CD4-positive, alpha-beta T cell treated with Interleukin-6 at 100 ng/mL for 8 hours (primary cell): ENCODE measurements at places on chromosomes 6 and 20.

GRCh38 chr6:115270953-115271352 lies 789.7 kb downstream of the FRK start:
- no peak for DNase-seq

DNA sequence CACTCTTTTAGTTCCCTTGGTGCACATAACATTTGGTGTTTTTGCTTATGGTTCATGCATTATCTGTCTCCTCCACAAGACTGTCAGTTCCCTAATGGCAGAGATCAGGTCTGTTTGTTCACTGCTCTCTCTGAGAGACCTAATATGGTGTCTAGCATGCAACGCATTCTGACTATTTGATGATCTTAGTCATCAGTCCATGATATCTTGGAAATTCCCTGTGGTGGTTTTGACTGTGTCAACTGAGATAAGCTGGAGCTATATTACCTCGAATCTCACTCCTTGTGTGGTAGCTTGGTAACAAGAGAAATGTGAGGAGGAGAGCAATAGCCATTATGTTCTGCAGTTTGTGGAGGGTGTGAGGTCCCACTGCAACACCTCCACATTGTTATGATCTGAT lies 229.8 kb downstream of the FRK start:
- DNase-seq: no peak

GRCh38 chr6:128860782-128861181 lies 22.2 kb upstream of the LAMA2 start:
- no peak for DNase-seq

GRCh38 chr20:61857414-61857775 lies 208.3 kb downstream of the TAF4 start:
- no peak for DNase-seq

DNA sequence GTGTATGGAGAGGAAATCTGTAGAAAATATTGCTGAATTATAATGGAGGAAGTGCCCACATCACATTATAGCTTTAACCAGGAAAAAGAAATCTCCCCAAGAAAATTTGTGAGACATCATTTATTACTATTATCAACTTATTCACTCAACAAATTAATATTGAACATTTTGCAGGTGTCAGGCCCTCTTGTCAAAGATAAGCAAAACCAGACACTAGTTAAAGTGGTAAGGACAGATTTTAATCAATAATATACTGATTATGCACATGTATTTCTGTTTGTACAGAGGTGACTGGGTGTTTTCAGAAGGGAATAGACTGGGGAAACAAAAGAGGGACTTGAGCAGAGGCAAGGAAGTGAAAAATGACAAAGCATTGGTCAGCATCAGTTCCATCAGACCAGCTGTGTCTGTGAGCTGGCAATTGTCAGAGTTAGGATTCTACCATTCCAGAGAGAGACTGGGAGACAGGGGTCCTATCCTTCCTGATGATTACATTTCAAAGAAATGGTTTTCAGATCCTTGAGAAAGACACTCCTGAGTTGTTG lies 519.2 kb downstream of the UTRN start:
- DNase-seq: no peak

DNA sequence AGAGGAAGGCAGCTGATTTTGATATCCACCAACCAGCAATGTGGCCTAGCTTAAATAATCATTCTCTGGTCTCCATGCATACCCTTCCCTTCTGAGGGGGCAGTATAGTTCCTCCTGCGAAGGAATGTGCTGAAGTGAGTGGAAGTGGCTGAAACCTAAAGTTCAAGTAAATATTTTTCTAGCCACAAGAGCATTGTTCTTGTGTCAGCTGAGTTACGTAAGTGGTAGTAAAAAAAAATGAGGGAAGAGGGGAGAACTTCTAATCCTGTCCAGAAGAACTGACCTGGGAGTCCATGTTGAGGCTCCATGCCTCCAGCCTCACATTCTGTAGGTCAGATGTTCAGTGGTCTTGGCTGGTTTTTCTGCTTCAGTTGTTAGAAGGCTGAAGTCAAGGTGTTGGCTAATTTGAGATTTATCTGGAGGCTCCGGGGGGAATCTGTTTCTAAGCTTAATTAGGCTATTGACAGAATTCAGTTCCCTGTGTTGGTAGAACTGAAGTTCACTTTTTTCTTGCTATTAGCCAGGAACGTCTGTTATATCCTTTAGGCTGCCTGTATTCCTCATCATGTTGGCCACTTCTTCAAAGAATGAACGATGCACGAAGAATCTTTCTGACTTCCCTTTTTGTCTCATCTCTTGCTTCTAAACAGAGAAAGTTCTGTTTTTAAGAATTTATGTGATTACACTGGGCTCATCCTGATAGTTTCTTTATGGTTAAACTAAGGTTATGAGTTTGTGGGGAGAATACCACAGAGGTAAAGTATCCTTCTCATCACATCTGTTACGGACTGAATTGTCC lies 207.1 kb upstream of the PRSS16 start:
- DNase-seq: no peak

DNA sequence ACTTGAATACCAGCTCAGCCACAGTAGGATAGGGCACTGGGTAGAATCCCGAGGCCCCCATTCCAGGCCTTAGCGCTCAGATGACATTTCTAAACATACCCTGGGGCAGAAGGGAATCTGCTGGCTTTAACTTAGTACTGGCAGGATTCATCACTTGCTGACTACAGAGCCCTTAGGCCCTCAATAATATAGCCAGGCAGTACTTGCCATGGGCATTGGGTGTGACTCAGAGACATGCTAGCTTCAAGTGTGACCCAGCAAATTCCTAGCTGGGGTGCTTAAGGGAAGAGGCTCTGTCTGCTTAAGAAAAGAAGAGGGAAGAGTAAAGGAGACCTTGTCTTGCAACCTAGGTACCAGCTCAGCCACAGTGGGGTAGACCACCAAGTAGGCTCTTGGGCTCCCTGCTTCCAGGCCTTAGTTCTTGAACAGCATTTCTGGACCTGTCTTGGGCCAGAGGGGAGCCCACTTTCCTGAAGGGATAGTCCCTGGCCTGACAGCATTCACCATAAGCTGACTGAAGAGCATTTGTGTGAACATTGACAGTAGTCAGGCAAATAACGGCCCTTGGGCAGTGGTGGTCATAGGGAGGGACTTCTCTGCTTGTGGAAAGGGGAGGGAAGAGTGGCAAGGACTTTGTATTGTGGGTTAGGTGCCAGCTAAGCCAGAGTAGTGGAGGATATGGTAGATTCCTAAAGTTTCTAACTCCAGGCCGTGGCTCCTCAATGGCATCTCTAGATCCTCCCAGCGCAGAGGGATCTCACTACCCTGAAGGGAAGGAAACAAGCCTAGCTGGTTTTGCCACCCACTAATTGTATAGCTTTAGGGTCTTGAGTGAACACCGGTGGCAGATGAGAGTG lies 48.5 kb upstream of the HACE1 start:
- no peak for DNase-seq

DNA sequence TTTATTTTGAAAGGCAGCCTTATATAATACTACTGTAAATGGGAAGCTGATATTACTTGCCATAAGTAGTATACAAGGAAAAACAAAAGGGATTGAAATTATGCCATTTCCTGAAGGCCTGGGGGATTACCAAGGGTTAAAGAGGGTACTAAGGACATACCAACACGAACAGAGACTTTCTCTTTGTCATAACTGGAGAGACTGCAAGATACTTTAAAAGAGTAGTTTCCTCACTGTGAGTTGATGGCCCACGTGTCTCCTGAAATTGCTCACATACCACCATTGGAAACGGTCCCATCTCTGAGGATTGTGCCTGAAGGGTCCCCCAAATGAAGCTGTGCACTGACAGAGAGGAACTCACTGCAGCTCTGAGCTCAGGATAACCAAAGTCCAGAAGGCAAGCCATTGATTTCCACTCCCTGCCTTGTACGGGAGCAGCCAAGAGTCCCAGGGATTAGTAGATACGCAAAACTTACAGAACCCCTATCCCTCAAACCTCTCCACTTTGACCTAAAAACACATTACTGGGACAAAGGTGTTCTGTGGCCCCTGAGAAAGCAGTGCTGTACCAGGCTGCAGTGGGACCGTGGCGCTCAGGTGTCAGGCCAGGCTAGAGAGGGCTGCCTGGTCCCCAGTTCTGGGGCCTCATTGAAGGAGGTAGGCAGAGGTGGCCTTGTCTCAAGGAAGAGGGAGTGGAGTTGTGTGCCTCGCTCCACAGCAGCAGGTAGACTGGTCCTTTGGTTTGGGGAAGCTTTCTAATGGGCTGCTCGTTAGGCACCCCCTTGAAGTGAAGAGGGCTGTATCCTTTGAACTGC lies 15.2 kb downstream of the PSMG4 start:
- DNase-seq: no peak

GRCh38 chr20:36493051-36493800 lies 48.1 kb upstream of the MYL9 start:
- DNase-seq: no peak

- no peak for DNase-seq
These were observed 40.7 kb downstream of the PRR18 start for GRCh38 chr6:166267526-166267925.

GRCh38 chr6:138959521-138959920 lies 28.5 kb downstream of the REPS1 start:
- DNase-seq: no peak
